ENCODE measurements at places on chromosomes 3 and 15.

GRCh38 chr15:64443747-64444621, 16.4 kb upstream of the ZNF609 start:
- peaks cover 24% of the 10 kb centered on the region for H3K4me1 ChIP-seq
- DNase-seq, result no peak

- H3K4me3 ChIP-seq, result no peak overlapping the region
- no peaks in the 10 kb centered on the region for H3K27me3 ChIP-seq
Measured at GRCh38 chr3:169137076-169137475, 526.4 kb downstream of the MECOM start.

DNA sequence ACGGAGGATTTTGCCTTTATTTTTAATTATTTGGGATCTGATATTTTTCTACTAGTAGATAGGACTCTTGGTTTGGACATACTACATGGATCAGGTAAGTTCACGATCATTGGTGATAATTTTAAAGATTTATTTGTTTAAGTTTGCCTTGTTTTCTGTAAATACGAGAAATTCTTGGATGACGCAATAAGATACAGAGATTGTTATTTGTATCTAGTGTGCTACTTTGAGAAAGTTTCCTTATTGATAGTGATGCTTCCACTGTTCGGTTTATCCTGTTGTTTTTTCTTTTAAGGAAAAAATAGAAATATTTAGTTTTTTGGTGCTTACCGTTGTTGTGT, 577 bp downstream of the CHD2 start:
- H3K36me3 ChIP-seq, result peaks cover 32% of the 10 kb centered on the region
- H3K4me3 ChIP-seq, result peak overlapping the region; percentile 87
- peaks cover 64% of the 10 kb centered on the region for H3K4me1 ChIP-seq
- H3K27ac ChIP-seq, result peak overlapping the region; percentile 100
- DNase-seq, result no peak
- H3K27me3 ChIP-seq, result no peaks in the 10 kb centered on the region

DNA sequence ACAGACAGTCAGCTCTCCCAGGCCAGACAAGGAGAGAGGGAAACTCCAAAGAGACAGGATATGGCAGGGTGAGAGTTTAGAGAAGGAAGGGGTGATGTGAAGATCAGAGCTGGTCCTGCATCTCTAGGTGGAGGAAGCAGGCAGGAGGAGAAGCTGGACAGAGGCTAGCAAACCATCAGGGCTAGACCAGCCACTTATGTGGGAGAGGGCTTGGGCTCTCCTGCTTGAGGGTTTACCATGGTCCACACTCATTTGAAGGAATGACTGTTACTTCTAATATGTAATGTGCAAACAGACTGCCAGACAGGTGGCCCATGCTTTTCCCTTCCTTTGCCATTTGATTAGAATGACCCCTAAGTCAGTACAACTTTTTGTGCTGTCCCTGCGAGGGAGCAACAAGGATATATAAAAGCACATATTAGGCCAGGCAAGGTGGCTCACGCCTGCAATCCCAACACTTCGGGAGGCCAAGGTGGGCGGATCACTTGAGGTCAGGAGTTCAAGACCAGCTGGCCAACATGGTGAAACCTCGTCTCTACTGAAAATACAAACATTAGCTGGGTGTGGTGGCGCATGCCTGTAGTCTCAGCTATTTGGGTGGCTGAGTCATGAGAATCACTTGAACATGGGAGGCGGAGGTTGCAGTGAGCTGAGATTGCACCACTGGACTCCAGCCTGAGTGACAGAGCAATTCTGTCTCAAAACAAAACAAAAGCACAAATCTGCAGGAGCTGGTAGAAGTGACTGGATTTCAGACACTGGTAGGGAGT, 41.0 kb upstream of the MANF start:
- peak overlapping the region; percentile 88 for H3K27ac ChIP-seq
- no peaks in the 10 kb centered on the region for H3K36me3 ChIP-seq
- no peak for DNase-seq
- H3K4me1 ChIP-seq, result peaks cover 41% of the 10 kb centered on the region
- no peaks in the 10 kb centered on the region for H3K27me3 ChIP-seq

DNA sequence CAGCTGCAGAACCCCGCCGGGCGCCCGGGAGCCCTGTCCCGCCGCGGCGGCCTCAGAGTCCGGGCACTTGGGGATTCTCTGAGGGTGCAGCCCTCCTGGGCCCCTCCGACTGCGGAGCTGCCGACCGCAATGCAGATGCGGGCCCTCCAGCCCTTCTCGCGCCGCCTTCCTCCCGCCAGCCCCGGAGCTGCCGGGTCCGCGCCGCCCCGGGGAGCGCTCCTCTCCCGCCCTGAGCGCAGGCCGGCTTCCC, 320 bp upstream of the ACAN start:
- H3K4me3 ChIP-seq, result peak overlapping the region; percentile 97
- no peak overlapping the region for H3K27ac ChIP-seq
- peaks cover 21% of the 10 kb centered on the region for H3K27me3 ChIP-seq
- H3K4me1 ChIP-seq, result peaks cover 53% of the 10 kb centered on the region
- peaks cover 4% of the 10 kb centered on the region for H3K36me3 ChIP-seq

DNA sequence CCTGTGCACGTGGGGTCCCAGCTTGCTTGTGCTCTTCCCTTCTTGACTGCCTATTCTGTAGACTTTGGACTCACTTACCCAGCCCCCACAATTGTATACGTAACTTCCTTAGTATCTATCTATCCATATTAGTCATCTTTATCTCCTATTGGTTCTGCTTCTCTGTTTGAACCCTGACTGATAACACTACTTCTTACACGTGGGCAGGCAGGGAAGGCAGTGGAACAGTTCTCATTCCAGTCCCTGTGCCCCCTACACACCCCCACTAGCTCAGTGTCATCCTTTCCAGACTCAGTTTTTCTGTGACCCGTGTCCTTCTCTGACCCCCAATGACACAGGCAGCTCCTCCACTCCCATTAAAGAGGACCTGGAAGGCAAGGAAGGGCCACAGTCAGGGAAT, 74.2 kb upstream of the FBN1 start:
- peaks cover 11% of the 10 kb centered on the region for H3K4me1 ChIP-seq
- no peaks in the 10 kb centered on the region for H3K27me3 ChIP-seq
- peaks cover 10% of the 10 kb centered on the region for H3K36me3 ChIP-seq
- H3K27ac ChIP-seq, result no peak overlapping the region
- H3K4me3 ChIP-seq, result no peak overlapping the region

- H3K4me3 ChIP-seq, result no peak overlapping the region
- H3K27ac ChIP-seq, result no peak overlapping the region
- no peaks in the 10 kb centered on the region for H3K4me1 ChIP-seq
- no peak for DNase-seq
Measured at GRCh38 chr3:99287876-99288275, 350.5 kb upstream of the COL8A1 start.

- no peaks in the 10 kb centered on the region for H3K27me3 ChIP-seq
- H3K36me3 ChIP-seq, result no peaks in the 10 kb centered on the region
- no peak overlapping the region for H3K27ac ChIP-seq
- peaks cover 3% of the 10 kb centered on the region for H3K4me1 ChIP-seq
Measured at GRCh38 chr3:57281715-57282114, 10.8 kb downstream of the ASB14 start.

- no peak overlapping the region for H3K4me3 ChIP-seq
- no peak overlapping the region for H3K27ac ChIP-seq
- no peak for DNase-seq
Measured at GRCh38 chr3:32203854-32204253, 34.6 kb upstream of the CMTM8 start.

DNA sequence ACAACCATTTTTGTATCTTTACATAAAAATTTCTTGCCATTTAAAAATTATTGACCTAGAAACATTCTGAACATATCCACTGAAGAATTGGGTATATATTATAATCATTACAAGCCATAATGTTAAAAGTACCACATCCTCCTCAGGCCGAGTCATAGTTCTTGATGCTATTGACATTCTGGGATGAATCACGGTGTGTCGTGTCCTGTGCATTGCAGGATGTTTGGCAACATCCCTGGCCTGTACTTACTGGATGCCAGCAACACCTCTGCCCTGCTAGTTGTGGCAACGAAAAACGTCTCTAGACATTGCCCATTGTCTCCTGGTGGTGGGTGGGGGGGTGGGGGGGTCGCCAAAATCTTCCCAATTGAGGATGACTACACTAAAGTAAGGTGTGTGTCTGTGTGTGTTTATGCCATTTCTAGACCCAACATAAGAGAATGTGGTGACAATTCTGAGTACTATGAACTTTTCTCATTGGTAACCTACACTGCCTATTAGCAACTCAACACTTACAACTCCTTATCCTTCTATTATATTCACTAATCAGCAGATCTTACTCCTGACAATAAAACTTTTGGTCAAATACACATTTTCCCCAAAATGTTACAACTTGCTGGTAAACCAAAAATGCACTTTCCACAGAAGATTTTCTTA, 471.6 kb downstream of the FOXP1 start:
- H3K27me3 ChIP-seq, result no peaks in the 10 kb centered on the region
- peak overlapping the region; percentile 99 for H3K27ac ChIP-seq
- H3K4me3 ChIP-seq, result no peak overlapping the region
- H3K4me1 ChIP-seq, result peaks cover 84% of the 10 kb centered on the region

DNA sequence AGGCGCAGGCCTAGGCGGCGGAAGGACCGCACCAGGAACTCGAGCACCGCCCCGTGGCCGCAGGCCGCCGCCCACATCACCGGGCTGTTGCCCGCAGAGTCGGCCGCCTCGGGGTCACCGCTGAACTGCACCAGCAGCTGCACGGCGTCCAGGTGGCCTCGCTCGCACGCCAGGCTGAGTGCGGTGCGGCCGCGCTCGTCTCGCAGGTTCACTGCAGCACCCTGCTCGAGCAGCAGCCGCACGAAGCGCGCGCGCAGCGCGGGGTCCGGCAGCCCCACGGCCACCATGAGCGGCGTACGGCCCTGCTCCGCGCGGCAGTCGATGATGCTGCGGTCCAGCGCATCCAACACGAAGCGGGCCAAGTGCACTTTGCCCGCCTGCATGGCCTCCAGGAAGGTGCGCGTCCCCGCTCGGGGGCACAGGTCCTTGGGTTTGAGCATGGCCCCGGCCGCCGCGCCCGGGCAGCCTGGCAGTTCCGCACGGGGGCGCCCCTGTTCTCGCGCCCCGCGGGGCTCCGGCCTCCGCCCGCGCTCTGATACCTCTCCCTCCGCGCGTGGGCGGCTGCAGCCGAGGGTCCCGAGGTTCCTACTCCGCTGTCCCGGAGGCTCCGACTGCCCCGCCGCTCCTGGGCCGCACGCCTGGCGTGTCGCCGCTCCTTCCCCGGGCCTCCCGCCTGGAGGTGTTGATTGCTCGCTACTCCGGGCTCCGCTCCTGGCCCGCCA, 556 bp downstream of the ANKRD63 start:
- no peak for DNase-seq
- H3K36me3 ChIP-seq, result no peaks in the 10 kb centered on the region
- no peak overlapping the region for H3K27ac ChIP-seq
- peaks cover 17% of the 10 kb centered on the region for H3K27me3 ChIP-seq
- peaks cover 10% of the 10 kb centered on the region for H3K4me1 ChIP-seq

- no peaks in the 10 kb centered on the region for H3K36me3 ChIP-seq
- H3K27me3 ChIP-seq, result peaks cover 1% of the 10 kb centered on the region
- no peak overlapping the region for H3K4me3 ChIP-seq
- no peak overlapping the region for H3K27ac ChIP-seq
Measured at GRCh38 chr3:12981306-12982275, 91.6 kb downstream of the IQSEC1 start.

- no peak overlapping the region for H3K4me3 ChIP-seq
- peaks cover 9% of the 10 kb centered on the region for H3K4me1 ChIP-seq
- H3K27ac ChIP-seq, result no peak overlapping the region
Measured at GRCh38 chr15:89753855-89754254, 2.8 kb upstream of the MESP1 start.

DNA sequence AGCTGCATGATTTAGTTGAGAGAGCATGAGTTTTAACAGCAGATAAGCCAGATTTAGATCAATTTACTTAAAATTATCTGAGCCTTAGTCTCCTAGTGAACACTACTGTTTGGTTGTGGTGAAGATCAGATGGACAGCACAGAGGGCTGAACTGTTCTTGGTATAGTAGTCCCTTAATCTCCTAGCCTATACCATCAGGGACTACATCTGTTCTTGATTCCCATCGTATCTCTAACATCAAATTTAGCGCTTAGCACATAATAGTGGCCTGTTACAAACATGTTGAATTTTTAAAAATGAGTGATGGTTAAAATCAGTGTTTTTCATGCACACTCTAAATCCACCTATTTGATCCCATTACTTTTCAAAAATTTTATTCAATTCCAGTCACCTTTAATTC, 507.7 kb downstream of the GRM7 start:
- no peaks in the 10 kb centered on the region for H3K4me1 ChIP-seq
- H3K27ac ChIP-seq, result no peak overlapping the region
- no peaks in the 10 kb centered on the region for H3K36me3 ChIP-seq
- H3K4me3 ChIP-seq, result no peak overlapping the region

GRCh38 chr3:188673646-188674186, 498.1 kb upstream of the TPRG1 start:
- H3K36me3 ChIP-seq, result peaks cover 9% of the 10 kb centered on the region
- H3K27me3 ChIP-seq, result no peaks in the 10 kb centered on the region
- H3K4me1 ChIP-seq, result peaks cover 37% of the 10 kb centered on the region
- no peak overlapping the region for H3K4me3 ChIP-seq
- no peak for DNase-seq

DNA sequence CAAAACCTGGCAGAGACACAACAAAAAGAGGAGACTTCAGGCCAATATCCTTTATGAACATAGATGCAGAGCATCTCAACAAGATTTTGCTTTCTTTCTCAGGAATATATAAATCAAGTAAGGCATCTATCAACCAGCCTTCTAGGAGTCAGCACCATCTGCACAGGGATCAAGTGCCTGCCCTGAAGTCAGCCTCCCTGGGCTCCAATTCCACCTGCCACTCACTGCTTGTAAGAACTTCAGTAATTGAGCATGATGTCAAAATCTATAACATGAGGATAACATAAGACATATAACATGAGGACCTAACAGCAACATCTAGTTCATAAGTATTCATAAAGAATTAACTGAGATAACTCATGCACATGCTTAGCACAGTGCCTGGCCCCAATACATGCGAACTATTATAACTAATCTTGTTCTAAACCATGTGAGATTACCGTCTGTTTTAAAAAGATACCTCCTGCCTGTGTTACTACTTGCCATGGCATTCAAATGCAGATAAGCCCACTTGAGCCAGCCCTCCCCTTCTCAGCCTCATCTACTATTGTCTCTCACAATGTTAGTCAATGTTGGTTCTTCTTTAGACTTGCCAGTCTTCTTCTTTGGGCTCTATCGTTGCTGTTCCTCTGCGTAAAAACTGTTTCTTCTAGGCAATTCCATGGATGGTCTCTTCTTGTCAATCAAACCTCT, 91.6 kb downstream of the PLD1 start:
- no peaks in the 10 kb centered on the region for H3K4me1 ChIP-seq
- peaks cover 45% of the 10 kb centered on the region for H3K36me3 ChIP-seq
- no peak overlapping the region for H3K27ac ChIP-seq
- DNase-seq, result no peak
- no peak overlapping the region for H3K4me3 ChIP-seq

GRCh38 chr15:73240866-73241499, 127.8 kb downstream of the HCN4 start:
- no peak overlapping the region for H3K27ac ChIP-seq
- no peak for DNase-seq
- H3K36me3 ChIP-seq, result peaks cover 4% of the 10 kb centered on the region
- H3K27me3 ChIP-seq, result no peaks in the 10 kb centered on the region
- H3K4me3 ChIP-seq, result no peak overlapping the region

DNA sequence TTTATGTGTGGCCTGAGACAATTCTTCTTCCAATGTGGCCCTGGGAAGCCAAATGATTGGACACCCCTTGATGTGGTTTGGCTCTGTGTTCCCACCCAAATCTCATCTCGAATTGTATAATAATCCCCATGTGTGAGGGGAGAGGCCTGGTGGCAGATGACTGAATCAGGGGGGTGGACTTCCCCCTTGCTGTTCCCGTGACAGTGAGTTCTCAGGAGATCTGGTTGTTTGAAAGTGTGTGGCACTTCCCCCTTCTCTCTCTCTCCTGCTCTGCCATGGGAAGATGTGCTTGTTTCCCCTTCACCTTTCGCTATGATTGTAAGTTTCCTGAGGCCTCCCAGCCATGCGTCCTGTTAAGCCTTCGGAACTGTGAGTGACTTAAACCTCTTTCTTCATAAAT, 60.1 kb upstream of the PARL start:
- H3K27ac ChIP-seq, result no peak overlapping the region
- no peaks in the 10 kb centered on the region for H3K27me3 ChIP-seq
- DNase-seq, result no peak
- no peak overlapping the region for H3K4me3 ChIP-seq
